ENCODE measurements at places on chromosomes 5 and 9. TPM values are rescaled to one million over a fixed set of nuclear protein-coding genes. Genes with fewer than 3 reads are reported as not detected.

Gene CKMT2
- not detected for total RNA-seq

Gene PCDHAC2
- total RNA-seq = 13.1 TPM

Gene BTNL3
- not detected for total RNA-seq

Gene PFN3
- total RNA-seq = not detected

Gene ADCY2
- not detected for total RNA-seq

Gene BHMT2
- 0.17 TPM for total RNA-seq
